ENCODE measurements at places on chromosomes 7 and 10.

GRCh38 chr10:34723750-34724149, 91.3 kb downstream of the PARD3 start:
- peak; percentile 78 for DNase-seq

- DNase-seq, result no peak
Observed at GRCh38 chr7:23472956-23473843, 2.9 kb upstream of the IGF2BP3 start.

DNA sequence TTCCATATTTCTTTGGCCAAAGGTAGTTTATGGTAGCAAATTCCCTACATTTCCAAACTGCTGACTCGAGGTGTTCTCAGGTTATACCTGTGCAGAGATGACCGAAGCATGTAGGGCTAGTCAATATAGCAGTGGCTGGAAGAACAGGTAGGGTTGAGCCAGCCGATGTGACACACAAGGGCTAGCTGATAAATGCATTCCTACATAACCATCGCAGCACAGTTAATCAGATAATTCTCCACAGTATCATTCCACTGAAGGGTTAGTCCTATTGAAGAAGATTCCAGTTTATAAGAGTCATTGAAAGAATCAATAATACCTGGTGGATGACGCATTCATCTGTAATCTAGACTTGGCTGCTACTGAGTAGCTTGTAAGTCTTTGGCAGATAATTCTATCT, 220.0 kb downstream of the KIF20B start:
- DNase-seq, result no peak

- no peak for DNase-seq
Observed at GRCh38 chr10:3926258-3926657, 141.2 kb upstream of the KLF6 start.

- no peak for DNase-seq
Observed at GRCh38 chr7:23945472-23945871, 235.5 kb downstream of the STK31 start.

GRCh38 chr10:117175901-117176534, 21.3 kb upstream of the KCNK18 start:
- peak; percentile 68 for DNase-seq

GRCh38 chr10:43644252-43644651, 4.4 kb downstream of the ZNF32 start:
- DNase-seq, result peak; percentile 14

- no peak for DNase-seq
Observed at GRCh38 chr10:963655-964054, 24.6 kb upstream of the GTPBP4 start.

DNA sequence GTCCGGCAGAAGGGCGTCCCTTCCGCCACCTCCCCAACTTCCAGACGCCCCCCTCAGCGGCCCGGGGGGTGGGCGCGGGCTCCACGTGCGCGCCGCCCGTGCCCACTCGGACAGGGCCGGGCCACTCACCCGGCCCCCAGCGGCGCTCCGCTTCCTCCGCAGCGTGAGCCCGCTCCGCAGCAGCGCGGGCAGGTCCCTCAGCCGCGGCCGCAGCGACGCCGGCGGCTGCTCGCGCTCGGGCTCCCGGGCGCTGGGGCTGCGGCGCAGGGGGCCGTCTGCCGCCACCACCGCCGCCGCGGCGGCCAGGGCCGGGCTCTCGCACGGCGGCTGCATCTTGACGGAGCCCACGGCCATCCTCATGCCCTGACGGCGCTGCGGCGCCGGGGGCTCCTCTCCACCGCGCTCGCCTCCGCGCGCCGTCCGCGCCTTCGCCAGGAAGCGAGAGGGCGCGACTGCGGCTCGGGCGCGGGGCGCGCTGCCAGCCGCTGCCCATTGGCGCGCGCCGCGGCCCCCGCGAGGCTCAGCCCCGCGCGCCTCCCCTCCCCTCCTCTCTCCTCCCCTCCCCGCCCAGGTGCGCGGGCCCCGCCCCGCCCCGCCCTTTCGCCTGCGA, at the start of gene RAPGEF5:
Gene RAPGEF5, minus strand, starts transcription at position 454 of the 610 bp plus-strand sequence. Its CDS starts 94 bp downstream, at position 360.
- DNase-seq, result no peak

- DNase-seq, result no peak
Observed at GRCh38 chr10:133079836-133080682, 7.7 kb upstream of the ADGRA1 start.

- DNase-seq, result no peak
Observed at GRCh38 chr7:85230623-85231022, 43.8 kb upstream of the SEMA3D start.

DNA sequence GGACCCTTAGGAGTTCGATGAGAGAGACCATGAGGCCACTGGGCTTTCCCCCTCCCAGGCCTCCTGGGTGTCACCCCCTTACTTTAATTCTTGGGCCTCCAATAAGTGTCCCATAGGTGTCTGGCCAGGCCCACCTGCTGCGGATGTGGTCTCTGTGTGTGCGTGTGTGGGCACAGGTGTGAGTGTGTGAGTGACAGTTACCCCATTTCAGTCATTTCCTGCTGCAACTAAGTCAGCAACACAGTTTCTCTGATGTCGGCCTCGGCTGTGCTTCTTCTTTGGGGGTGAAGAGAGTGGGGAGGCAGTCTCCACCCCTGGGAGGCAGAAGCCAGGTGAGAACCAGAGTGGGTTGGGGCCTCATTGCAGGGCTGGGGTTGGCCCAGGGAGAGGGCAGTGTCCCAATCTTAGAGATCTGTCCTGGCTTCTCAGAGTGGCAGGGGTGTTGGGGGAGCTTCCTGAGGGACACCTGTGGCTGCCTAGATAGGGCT, 1.5 kb downstream of the PVRIG start:
- no peak for DNase-seq

- peak; percentile 68 for DNase-seq
Observed at GRCh38 chr7:103524042-103524907, 78.3 kb upstream of the SLC26A5 start.

DNA sequence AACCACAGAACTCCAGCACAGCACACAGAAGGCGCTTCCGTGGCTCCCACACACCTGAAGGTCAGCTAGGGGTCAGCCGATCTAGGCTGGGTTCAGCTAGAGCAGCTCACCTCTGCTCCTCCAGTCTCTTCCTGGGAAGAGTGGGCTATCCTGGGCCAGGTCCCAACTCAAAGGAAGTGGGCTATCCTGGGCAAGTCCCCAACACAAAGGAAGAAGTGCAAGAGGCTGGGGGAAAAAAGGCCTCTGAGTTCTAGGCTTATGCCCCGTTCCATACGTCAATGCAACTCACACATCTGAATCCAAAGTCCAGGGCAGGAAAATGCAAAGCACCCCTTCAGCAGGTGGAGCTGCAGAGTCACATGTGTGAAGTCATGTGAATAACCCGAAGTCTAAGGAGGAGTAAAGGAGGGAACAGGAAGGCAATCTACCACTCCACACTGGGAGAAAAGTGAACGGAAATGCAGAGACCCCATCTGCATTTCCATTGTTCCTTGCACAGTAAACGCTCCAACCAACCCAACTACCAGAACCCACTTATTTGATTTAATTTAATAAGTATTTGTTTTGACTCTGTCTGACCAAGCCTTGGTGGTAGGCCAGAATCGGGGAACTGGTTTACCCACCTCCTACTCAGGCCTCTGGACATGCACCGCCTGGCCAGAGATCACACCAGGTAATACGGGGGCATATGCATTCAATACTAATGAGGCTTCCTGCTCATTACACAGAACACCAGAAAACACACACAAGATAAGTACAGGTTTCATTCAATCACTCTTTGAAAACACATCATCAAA, 95.5 kb upstream of the RNF32 start:
- no peak for DNase-seq

GRCh38 chr7:116540743-116541142, 15.9 kb downstream of the CAV1 start:
- peak; percentile 55 for DNase-seq

DNA sequence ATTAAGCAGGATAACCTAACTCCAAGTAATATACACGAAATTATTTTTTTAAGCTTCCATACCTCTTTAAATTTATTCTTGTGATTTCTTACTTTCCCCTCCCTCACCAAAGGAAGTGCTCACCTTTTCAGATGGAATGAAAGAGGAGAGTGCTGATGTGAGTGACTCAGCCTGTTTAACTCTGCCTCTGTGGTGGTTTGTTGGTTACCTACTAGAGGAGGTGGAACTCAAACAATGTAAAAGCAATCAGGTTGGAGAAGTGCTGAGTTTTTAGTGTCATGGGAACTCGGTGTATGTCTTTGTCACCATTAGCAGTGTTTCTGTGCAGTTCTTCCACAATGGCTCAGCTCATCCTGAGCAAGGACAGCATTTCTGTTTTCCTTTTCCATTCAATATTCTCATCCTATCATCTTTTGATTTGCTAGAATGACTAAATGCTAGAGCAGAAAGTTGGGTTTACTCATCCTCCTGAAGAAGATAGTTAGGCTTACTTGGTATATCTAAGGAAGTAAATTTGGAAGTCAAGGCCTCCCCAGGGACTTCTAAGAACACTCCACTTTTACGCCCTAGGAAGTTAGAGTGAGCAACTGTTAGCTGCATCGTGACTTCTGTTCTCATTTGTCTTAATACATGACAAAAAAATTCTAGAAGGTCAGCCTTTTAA, 6.0 kb downstream of the ADD3 start:
- no peak for DNase-seq

DNA sequence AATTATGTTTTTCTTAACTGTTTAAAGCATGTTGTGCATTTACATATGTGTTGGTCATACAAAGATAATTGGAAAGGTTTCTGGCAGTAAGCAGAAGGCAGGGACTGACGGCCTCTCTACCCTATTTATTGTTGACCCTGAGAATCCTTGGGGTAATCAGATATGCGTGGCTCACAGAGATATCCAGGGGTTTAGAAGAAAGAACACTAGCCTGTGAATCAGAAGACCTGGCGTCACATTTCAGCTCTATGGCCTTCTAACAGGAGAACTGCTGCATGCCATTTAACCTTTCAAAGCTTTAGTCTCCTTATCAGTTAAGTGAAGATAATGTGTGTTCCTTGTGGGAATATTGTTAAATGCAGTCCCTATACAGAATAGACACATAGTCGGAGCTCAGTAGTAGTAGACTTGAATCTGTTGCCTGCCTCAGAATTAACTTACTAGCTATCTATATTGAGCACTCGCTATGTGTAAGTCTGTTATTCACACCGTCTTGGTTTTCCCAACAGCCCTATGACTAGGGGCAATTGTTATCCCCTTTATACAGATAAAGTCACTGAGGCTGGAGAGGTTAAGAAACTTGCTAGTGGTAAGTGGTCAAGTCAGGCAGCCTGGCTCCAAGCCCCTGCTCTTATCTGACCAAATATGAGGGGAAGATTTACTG, 129.6 kb upstream of the ANKRD1 start:
- no peak for DNase-seq

- DNase-seq, result peak; percentile 42
Observed at GRCh38 chr7:43454936-43455518, 127.9 kb upstream of the STK17A start.

DNA sequence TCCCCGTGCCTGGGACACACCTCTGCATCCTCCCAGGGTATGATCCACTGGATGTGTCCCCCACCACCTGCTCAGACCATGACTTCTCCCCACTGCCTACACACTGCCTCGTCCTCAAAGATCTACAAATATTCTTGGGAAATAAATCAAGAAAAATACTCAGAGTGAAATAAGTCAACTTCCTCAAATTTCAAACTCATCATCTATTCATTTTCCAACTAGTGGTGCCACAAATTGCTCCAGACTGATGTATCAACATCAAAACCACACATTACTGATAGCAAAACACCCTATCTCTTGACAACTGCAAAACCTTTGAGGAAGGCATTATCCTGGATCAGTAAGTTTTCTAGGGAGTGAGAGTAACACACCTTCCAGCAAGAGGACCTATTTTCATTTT, 87.7 kb downstream of the GRB10 start:
- no peak for DNase-seq

DNA sequence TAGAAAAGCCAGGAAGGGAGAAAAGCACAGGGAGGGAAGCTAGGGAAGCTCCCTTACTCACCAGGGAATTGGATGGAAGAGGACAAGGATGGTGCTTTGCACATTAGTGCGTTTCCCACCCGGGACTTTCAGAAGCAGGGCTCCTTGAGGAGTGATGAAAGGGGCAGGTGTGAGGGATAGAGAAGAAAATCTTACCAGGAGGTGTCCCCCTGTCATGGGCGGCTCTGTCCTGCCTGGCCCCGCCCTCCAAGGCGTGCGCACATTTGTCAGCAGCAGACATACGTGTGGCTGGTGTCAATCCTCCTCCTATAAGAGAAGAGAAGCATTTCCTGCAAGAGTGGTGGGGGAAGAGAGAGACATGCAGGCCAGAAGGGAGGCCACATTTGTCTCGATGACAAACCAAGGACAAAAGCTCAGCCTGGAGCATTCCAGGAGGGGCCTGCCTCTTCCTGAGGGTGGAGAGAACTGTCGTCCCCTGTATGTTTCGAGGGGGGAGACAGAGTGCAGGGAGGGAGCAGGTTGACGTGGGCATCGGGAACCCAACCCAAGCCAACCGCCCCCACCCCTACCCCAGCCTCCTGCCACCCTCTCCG, 47.4 kb upstream of the COMTD1 start:
- no peak for DNase-seq

GRCh38 chr7:46534664-46535588, 613.9 kb upstream of the IGFBP3 start:
- DNase-seq, result peak; percentile 93

DNA sequence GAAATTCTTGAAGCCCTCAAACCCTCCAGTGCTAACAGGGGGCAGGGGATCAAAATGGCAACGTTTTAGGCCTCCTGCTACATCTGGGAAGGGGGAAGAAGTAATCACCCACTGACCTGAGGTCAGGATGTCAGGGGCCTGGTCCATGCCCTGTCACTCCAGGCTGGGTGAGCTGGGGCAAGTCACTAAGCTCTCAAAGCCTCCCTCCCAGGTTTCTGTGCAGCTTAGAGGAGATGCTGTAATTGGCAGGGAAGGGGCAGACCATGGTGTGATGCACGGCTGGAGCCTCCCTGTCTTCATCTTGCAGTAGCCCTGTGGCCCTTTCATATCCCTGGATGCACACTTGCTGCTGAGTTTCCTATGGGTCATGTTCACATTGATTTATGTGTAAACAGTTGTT, 27.2 kb downstream of the LEP start:
- DNase-seq, result no peak

DNA sequence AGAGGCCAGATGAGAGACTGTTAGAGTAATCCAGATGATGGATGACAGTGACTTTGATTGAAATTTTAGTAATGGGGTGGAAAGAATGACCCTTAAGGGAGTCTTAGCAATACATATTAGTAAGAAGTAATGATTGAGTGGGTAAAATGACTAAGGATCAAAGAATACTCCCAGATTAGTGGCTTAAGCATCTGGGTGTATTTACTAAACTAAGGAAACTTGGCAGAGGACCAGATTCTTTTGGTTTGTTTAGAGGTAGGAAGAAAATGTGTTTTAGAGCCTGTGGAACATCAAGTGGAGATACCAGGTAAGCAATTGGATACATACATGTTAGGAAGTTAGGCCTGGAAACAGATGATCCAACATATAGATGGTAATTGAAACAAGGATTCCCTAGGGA, 58.8 kb upstream of the ADRA2A start:
- DNase-seq, result peak; percentile 8

DNA sequence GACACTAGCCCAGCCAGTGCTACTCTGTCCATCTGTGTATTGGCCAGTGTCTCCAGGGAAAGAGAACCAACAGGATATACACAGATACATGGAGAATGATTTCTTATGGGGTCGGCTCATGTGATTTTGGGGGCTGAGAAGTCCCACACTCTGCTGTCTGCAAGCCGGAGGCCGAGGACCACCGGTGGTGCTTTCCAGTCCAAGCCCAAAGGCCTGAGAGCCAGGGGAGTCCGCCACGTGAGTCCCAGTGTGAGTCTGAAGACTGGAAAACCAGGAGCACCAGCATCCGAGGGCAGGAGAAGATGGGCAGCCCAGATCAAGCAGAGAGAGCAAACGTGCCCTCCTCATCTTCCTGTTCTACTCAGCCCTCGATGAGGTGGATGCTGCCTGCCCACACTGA, 71.5 kb downstream of the C10orf143 start:
- no peak for DNase-seq

GRCh38 chr7:66518151-66518691, 110.5 kb upstream of the KCTD7 start:
- DNase-seq, result no peak

- no peak for DNase-seq
Observed at GRCh38 chr7:95582578-95583293, 13.6 kb downstream of the PDK4 start.

All from IMR-90 (cell line).